DMS 273 treated with DMSO at 0.1 percent for 48 hours (cell line): ENCODE measurements at places on chromosomes 2 and 18.

DNA sequence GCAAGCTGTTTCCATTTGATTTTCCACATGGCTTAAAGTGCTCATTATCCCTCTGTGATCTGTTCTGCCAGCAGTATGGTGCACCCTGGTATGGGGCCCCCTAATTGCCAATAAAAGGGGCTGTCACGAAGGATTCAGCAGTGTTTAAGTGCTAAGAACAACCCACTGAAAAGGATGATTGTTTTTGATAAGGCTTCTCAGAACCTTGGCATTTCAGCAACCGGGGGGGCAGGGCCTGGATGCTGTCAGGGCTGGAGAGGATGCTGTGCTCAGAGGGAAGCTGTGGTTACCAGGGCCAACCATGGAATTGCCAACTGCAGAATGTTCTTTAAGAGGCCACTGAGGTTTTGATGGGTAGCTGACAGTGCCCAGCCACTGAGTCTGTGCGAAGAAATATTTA lies 117.8 kb downstream of the CTIF start:
- no peak for DNase-seq

DNA sequence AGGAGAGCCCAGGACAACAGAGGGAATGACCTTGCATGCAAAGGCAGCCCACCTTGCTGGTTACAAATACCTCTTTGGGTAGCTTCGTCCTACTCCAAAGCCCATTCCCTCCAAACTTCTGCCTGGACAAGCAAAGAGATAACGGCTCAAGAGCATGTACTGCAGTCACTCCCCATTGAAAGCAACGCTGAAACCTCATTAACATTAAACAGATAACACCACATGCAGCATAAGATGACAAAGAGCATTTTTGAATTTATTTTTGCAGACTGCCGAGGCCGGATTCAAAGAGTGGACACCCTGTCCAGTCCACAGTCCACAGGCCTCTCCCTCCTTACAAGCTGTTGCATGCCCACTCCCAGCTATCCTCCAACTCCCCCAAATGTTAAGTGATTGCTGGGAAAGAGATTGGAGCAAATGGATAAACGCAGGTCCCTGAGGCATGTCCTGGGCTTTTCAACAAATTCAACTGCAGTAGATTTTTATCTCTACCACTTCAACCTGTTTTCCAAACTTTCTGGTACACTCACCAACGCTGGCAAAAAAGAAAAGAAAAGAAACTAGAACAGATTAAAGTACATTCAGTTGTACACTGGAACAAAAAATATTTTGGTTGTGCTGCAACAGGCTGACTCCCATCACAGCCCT lies 40.1 kb downstream of the MREG start:
- DNase-seq, result no peak

GRCh38 chr18:68793951-68794350 lies 3.9 kb upstream of the CCDC102B start:
- DNase-seq, result no peak

- no peak for DNase-seq
These were observed 10.4 kb downstream of the NR4A2 start for GRCh38 chr2:156322051-156322685.

DNA sequence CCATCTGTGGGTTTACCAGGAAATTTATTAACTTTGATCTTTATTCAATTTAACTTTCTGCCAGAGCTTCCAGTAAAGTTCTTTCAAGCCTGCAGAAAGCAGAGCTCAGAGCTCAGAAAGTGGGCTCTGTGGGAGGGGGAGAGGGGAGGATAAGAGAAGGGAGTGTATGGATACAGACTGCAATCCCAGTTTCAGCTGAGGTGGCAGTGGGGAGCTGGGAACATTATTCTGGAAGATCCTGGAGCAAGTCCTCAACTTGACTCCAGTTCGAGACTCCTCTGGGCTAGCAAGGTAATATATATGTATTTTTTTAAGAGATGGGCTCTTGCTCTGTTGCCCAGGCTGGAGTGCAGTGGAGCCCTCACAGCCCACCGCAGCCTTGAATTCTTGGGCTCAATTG lies 108.9 kb upstream of the NABP1 start:
- no peak for DNase-seq

GRCh38 chr18:3452750-3453539 lies 3.0 kb downstream of the TGIF1 start:
- no peak for DNase-seq

DNA sequence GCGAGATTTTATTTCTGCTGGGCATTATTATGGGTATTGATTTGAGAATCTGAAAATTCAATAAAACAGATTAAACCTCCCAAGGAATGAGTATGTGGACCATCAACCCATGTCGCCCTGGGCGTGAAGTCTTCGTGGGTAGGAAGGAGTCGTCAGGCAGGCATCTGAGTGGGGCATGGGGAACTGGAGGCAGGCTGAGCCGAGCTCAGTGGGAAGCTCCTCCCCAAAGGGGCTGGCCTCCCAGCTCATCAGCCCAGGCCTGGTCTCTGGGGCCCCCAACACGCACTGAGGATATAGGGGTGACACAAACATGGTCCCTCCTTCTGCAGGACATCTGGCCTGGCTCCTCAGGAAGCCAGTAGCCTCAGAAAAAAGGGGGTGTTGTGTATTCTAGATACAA lies 265.2 kb downstream of the TFCP2L1 start:
- no peak for DNase-seq

- DNase-seq, result no peak
These were observed 132.6 kb upstream of the CDCA7 start for GRCh38 chr2:173221937-173222594.

GRCh38 chr2:109537565-109538222 lies 76.1 kb downstream of the SEPTIN10 start:
- DNase-seq, result no peak

DNA sequence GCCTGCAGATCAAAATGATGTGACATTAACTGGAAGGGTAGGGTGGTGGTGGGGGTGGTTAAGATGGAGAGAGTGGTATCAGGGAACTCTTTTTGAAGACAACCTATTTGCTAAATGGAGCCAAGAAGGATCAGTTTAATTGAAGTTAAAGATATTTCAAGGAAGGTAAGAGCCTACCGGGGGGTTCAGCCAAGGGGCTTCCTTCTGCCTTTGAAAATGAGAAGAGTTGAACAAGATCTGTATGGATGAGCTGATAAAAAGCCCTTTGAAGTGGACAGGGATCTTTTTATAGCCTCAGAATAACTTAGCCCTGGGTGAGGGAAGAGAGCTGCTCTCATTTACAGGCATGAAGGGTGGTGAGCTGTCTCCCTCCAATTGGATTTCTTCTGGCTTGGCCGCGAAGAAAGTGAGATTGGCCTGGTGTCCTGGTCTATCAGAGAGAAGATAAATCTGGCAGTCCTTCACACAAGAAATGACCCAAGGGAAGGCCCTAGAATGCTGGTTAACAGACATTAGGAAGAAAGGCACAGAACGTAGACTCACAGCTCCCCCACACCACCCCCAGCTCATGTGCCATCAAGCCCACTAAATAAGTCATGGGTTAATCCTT lies 439.8 kb downstream of the TNS1 start:
- DNase-seq, result no peak

GRCh38 chr2:221444106-221444505 lies 128.0 kb downstream of the EPHA4 start:
- DNase-seq, result no peak

DNA sequence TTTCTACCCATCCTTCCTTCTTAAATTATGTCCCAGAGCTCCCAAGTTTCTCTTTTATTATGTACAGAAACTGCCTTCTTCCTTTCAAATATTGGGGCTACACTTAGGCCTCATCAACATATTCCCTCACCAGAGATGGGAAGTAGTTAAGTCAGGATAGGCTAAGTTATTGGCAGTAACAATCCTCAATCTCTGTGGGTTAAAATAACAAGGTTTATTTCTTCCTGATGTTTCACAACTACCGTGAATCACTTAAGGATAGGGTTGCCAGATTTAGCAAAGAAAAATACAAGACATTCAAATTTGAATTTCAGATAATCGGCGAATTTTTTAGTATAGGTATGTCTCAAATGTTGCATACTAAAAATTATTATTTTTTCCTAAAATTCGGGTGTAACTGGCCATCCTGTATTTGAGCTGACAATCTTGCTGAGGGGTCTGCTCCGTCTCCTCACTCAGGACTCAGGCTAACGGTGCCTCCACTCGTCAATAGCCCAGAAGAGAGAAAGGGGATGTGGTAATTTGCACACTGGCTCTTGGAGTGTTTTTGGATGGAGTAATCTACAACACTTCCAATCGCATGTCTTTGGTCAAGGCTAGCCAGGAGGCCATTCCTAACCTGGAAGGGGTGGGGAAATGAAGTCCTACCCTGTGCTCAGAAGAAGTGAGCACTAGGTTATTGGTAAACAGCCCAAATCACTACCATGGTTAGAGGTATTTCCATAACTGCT lies 91.7 kb downstream of the ACTR3 start:
- no peak for DNase-seq

DNA sequence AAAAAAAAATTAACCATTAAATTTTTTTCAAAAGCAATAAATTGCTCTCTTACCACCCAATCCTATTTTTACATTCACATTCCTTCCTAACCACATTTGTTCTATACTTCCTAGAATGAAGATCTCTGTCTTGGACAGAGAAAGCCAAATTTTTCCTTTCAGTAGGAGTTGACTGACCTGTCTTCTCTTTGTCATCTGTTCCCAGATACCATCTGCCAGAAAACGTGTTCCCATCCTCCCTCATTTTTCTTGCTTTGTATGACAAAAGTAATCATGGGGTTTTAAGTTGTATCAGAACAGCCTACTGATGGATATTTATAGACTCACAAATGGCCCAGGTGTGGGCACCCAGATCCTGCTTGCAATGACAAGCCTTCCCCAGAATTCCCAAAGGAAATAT lies 182.1 kb downstream of the CYP26B1 start:
- DNase-seq, result no peak

- DNase-seq, result no peak
These were observed 5.1 kb upstream of the MALT1 start for GRCh38 chr18:58666176-58666575.

DNA sequence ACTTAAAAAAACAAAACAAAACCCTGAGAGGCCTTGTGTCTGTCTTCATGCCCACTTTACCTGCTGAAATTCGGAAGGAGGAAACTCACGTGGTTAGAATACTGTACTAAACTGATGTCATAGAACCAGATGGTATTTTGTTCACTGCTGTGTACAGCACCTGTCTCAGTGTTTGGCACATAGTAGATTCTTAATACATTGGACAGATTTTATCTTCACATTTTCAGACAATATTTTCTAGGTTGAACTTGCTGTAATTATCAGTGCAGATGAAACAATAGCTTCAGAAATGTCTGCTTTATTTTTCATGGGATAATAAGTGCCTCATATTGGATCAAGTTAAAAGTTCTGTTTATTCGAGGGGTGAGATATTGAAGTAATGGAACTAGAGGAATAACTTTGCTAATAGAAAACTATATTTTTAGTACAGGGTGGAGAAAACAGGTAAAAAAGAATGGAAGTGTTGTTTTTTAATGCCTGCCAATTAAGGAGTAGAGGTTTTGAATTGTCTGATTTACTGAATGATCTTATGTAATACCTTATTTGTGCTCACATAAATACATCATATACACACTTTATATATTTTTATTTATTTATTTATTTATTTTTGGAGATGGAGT lies 23.7 kb downstream of the DDX1 start:
- no peak for DNase-seq

GRCh38 chr2:183532514-183532913 lies 408.3 kb downstream of the NUP35 start:
- no peak for DNase-seq

DNA sequence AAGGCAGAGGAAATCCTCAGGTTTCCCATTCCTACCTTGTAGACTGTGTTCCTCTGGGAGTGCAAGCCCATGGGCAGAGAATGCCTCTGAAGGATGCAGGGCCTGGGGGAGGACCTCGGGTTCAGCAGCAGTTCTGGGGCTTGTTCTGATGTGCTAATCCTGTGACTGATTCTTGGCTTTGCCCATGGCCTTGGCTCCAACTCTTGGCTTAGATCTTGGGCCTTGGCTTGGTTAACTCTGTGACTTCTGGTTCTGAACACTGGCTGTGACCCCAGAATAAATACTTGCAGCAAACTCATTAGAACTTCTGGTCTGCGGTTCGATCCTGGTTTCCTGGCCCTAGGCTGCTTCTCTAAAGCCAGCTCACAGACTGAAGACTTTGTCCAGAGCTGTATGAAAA lies 366.9 kb upstream of the ZEB2 start:
- DNase-seq, result no peak

- DNase-seq, result no peak
These were observed 83.2 kb downstream of the THNSL2 start for GRCh38 chr2:88253375-88253774.

- no peak for DNase-seq
These were observed 525.1 kb upstream of the FAM98A start for GRCh38 chr2:34123996-34124785.

- DNase-seq, result peak; percentile 10
These were observed 219.8 kb downstream of the SH3BP4 start for GRCh38 chr2:235171550-235172031.

DNA sequence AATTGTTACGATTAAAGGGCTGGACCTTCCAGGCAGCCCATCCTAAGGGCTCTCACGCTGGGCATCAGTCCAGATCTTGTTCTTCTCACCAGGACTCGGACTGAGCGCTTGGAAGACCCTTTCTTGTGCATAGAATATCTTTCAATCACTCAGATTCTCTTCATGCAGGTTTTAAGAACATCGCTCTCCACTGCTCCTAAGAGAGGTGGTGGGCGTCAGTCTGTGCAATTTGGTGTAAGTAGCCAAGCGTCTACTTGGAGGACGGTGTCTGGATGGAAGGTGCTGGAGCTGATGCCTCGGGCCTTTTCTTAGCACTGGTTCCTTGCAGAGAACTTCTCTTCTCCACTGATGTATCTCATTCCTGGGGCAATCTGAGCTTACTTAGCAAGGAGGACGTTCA lies 68.7 kb downstream of the ASB1 start:
- no peak for DNase-seq

DNA sequence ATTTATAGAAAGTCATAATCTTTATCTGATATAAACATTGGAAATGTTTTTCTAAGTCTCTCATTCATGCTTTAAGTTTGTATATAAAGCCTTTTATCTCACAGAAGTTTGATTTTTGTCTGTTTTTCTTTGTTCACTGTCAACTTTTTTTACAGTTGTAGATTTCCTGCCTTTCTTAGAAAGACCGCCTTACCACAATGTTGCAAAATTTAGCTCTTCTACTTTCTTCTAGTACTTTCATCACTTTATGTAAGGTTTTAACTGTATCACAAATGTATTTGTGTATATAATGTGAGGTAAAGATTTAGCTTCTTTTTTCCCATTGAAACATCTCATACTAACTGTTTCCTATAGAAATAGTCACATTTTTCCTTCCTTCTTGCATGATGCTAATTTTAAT lies 136.1 kb downstream of the DNAH6 start:
- no peak for DNase-seq

- no peak for DNase-seq
These were observed 149.7 kb downstream of the TFCP2L1 start for GRCh38 chr2:121135168-121135853.
